ENCODE measurements at places on chromosomes 1 and 21. TPM values are rescaled to one million over a fixed set of nuclear protein-coding genes. Genes with fewer than 3 reads are reported as not detected.

ZNF436 gene
- total RNA-seq, result 4.9 TPM

LRRC7 gene
- 0.16 TPM for total RNA-seq

TNFRSF4 gene
- 47.8 TPM for total RNA-seq

SPRR1B gene
- total RNA-seq, result not detected

LMNA gene
- total RNA-seq, result 98.8 TPM

KIAA0040 gene
- total RNA-seq, result 90.1 TPM

COL8A2 gene
- total RNA-seq, result not detected

PDZK1 gene
- 0.36 TPM for total RNA-seq

KIF17 gene
- total RNA-seq, result not detected

SLC1A7 gene
- not detected for total RNA-seq

GJA5 gene
- total RNA-seq, result not detected

S1PR1 gene
- 229 TPM for total RNA-seq

TMPRSS15 gene
- not detected for total RNA-seq

LCE1C gene
- total RNA-seq, result not detected

TRPM2 gene
- 20.6 TPM for total RNA-seq

UBE2U gene
- not detected for total RNA-seq

DNAJC6 gene
- total RNA-seq, result 2.8 TPM

RBP7 gene
- total RNA-seq, result not detected

CAMK2N1 gene
- 0.91 TPM for total RNA-seq

CSTB gene
- total RNA-seq, result 63.8 TPM

DIRAS3 gene
- total RNA-seq, result not detected

SDC3 gene
- total RNA-seq, result 0.09 TPM

ATP6V1G3 gene
- total RNA-seq, result not detected

MTARC2 gene
- total RNA-seq, result not detected

FLG2 gene
- total RNA-seq, result not detected

TRIM67 gene
- not detected for total RNA-seq

VTCN1 gene
- not detected for total RNA-seq

OSBPL9 gene
- total RNA-seq, result 40.5 TPM

DPM3 gene
- total RNA-seq, result 41.6 TPM

KCNJ9 gene
- not detected for total RNA-seq

AGL gene
- 12.8 TPM for total RNA-seq

KRTAP11-1 gene
- not detected for total RNA-seq

KCNE2 gene
- not detected for total RNA-seq
